Nephron progenitor cell (in vitro differentiated cells): ENCODE measurements at places on chromosomes 1 and 21.

GRCh38 chr1:201136355-201137023, 9.5 kb upstream of the ASCL5 start:
- no peak for DNase-seq

- no peak for DNase-seq
Observed at GRCh38 chr1:148385371-148386030, 97.6 kb downstream of the PPIAL4G start.

- DNase-seq = peak; percentile 77
Observed at GRCh38 chr1:117367046-117368025, at the start of gene MAN1A2. Gene MAN1A2, plus strand, starts transcription at chr1:117367449. Its CDS starts 735 bp downstream, at chr1:117368184.

- DNase-seq = no peak
Observed at GRCh38 chr1:54112027-54112426, 40.8 kb downstream of the CDCP2 start.

GRCh38 chr1:66624412-66625060, 90.6 kb downstream of the SGIP1 start:
- no peak for DNase-seq

DNA sequence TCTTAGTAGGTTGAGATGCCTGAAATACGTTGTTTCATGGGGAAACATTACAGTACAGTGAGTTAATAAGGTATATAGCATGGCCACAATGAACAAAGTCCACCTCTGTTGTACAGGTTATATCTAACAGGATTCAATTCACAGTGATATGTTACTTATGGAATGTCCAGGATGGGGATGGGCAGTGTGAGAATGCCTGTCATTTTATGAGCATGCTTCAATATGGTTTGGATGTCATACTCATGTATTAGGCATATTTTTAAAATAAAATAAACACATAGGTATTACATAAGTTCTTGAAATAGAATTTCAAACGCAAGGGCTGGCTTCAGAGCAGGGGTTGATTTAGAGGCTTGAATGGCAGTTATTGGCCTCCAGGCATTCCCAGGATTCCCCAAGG, 6.1 kb upstream of the PHLDA3 start:
- no peak for DNase-seq

DNA sequence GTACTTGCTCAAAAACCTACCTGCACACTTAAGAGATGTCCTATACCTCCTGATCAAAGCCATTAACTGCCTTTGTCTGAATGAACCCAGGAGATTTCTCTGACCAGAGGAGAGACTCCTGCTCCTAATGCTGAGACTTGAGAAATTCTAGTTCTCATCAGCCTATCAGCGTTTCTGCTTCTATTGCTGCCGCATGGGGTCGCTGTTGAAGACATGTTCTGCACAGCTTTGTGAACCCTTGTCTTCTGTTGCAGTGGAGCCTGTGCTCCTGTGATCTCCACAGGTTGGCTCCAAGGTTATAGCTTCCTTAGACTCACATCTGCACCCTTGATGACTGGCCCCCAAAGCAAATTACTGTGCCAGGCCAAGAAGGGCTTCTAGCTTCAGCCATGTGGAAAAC, 40.2 kb downstream of the EDN2 start:
- no peak for DNase-seq

GRCh38 chr1:15249081-15249480, 2.1 kb downstream of the FHAD1 start:
- no peak for DNase-seq

DNA sequence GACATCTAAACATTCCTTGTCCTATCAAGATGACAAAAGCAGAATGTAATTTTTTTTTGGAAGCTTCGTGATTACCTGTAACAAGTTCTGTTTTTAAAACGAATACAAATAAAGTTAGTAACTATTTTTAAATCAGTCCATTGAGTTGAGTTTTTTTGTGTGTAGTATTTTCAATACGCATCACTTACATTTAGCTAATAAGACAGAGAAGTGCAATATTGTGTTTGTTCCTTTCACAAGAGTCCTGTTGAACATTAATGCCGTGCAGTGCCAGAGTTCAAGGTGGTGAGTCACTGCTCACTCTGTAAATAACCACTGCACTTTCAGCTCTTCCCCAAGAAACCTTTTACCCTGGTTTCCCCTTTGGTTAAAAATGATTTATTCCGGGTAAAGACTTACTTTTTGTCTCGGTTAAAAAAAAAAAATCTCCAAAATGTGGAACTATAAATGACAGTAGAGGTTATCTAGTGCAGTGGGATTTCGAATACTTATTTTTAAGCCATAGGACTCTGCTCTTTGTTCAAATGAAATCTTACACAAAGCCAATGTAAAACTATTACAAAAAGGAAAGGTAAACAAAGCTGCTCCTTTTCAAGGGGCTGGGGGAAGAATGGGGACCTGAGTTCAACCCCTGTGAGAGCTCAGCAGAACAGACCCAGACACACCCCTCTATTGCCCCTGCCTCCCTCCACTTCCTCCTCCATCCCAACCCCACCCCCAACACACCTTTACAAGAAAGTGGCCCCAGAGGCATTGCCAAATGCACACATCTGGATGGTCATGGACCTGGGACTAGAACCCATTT, 14.8 kb upstream of the NCMAP start:
- DNase-seq = no peak

- no peak for DNase-seq
Observed at GRCh38 chr1:161381707-161382106, 14.0 kb upstream of the CFAP126 start.

DNA sequence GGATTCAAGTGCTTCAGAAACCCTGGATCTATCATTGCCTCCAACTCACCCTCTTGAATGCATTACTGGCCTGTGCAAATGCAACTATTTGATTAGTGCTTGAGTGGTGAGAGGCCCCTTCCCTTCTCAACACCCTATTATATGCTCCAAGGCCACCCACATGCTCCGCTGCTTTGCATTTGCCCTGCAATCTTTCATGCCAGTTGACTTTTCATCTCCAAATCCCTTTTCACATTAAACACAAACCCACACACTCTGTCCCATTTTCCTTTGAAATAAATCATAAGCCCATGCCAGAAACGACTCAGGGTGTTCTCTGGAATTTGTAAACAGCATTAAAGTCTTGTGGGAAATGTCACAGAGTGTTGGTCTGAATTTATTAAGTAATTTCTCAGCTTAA, 78.9 kb upstream of the CTTNBP2NL start:
- DNase-seq = no peak

- DNase-seq = no peak
Observed at GRCh38 chr1:78650114-78650660, 556 bp downstream of the IFI44 start.

- DNase-seq = no peak
Observed at GRCh38 chr1:231284441-231284840, 43.4 kb downstream of the GNPAT start.

DNA sequence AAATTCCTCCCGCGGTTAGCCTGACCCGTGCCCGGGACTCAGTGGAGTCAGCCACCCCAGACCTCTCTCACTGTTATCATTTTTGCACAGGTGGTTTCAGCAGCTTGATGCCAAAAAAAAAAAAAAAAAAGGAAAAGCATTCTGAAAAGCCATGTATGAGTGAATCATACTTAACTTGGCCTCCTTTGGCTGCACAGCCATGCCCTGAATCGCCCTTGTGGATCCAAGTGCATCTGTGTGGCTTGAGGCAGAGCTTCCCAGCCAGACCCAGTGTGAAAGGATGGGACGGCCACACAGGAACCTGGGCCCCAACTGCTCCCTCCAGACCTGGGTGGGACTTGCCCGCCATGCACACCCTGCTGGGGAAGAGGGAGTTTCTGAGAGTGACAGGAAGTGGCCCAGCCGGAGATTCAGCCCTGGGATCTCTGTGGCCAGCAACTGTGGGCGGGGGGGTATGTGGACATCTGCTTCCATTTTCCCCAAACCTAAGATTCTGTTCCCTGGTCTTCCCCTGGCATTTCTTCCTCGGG, 8.6 kb downstream of the YBEY start:
- DNase-seq = no peak

DNA sequence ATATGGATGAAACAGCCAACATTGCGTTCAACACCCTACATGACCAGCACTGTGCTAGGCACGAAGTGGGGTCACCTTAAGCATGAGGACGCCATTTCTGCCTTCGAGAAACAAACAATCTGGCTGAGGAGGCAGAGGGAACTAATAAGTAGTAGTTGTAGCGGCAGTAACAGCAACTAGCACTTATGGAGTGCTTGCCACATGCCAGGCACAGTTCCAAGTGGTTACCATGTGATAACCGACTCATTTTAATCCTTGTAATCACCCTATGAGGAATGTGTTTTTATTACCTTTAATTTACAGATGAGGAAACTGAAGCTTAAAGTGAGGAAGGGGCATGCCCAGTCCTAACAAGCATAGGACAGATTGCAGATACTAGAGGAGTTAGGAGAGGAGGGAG, 33.7 kb downstream of the KCND3 start:
- DNase-seq = no peak

GRCh38 chr1:231724041-231724440, 97.5 kb downstream of the DISC1 start:
- DNase-seq = no peak

DNA sequence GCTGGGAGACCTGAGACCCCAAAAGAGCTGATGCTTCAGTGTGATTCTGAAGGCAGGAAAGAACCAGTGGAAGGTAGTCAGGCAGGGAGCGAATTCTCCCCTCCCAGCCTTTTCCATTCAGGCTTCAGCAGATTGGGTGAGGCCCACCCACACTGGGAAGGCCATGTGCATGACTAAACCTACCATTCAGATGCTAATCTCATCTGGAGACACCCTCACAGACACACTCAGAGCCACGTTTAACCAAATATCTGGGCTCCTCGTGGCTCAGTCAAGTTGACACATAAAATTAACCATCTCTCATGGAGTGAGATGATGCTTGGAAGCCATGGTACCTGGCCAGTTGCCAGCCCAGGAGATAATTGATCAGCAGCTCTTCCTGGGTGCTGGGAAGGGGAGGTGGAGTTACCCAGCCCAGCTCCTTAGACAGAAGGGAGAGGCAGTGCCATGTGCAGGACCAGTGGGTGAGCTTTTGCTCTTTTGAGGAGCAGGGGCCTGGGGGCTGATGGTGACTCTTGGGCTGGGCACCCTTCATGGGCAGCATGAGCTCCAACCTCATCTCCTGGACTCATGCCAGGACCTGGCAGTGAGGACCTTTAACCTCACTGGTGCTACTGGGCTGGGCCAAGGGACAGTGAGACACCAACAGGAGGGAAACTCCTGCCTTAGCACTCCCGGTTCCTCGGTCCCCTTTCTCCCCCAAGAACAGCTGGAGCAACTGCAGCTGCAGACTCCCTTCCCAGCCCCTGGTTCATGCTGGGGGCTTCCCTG, 89.0 kb upstream of the ACTL8 start:
- no peak for DNase-seq

DNA sequence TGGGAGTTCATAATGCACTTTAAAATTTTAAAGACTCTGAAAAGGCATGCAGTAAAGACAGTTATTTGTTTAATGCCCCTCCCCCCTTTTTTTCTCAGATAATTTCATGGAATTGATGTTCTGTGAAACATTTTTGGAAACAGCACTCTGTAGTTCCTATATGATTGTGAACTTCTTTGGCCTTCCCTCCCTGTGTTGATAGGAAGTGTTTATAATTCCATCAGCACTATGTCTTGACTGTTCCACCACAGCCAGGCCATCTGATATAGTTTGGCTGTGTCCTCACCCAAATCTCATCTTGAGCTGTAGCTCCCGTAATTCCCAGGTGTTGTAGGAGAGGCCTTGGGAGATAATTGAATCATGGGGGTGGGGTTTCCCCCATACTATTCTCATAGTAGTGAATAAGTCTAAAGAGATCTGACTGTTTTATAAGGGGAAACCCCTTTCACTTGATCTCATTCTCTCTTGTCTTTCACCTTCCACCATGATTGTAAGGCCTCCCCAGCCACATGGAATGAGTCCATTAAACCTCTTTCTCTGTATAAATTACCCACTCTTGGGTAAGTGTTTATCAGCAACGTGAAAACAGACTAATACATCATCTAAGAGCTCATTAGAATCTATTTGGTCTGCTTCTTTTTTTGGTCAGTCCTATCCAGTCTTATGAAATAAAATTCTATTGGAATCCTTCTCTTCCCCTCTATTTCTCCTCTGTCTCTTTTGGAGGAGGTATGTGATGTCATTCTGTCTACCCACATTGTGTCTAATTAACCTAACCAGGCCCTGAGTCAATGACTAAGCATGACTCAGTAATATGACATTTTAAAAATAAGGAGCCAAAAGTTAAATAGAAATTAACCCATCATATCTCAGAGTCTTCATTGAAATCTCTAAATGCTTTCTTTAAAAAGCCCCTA, 8.9 kb downstream of the CCDC185 start:
- no peak for DNase-seq

GRCh38 chr1:118266436-118266835, 81.4 kb upstream of the SPAG17 start:
- DNase-seq = no peak

DNA sequence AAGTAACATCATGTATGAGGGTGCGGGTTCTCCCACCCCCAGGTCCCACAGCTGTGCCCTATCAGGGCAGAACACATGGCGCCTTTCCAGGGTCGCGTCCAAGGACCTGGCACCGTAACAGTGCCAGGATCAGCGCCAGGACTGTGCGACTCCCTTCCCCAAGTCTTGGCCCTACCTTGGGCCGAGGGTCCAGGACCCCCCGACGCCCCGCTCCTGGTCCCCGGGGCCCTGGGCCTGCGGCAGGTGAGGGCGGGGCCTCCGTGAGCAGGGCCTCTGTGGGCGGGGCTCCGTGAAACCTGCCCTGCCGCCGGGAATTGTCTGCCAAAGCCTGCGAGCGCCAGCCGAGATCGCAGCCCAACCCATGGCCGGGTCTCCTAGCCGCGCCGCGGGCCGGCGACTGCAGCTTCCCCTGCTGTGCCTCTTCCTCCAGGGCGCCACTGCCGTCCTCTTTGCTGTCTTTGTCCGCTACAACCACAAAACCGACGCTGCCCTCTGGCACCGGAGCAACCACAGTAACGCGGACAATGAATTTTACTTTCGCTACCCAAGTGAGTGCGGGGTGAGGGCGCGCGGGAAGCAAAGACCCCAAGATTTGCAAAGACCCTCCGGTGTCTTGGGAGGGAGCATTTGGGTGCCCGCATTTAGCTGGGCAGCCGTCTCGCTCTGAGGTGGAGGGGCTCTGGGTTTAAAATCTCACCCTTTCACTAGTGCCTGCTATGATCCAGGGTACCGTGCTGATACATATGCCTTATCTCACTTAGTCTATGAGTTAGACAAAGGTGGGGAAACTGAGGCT, at the start of gene RHBG:
Gene RHBG (plus strand): TSS at position 323 of the 796 bp plus-strand sequence. CDS start 39 bp downstream, at position 362.
- peak; percentile 56 for DNase-seq

DNA sequence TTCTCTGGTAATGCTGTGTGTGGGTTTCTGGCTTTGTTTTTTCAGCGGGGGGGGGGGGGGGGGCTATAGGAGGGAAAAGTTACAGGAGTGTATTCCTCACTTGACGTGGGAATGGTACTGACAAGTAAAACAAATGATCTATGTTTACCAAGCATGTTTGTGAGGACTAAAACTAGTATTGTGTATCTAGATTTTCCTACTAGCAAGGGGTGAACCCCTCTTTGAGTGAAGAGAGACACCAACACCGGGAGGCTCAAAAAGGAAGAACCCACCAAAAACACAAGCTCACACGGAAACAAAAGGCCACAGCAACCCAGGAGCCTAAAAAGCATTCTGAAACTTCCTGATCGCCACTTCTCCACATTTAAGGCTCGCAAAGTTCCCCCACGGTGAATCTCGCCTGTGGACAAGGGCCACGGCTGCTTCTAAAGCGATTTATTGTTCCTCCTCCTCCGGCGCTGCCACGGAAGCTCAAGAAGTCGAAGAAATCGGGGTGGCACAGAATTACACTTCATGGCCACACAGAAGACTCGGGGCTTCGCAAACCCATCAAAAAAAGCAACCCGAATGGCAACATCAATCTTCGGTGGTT, 703 bp downstream of the PUM1 start:
- DNase-seq = no peak
